Gastroesophageal sphincter (tissue), 4 donors: ENCODE measurements at places on chromosomes 16 and 17. TPM values are rescaled to one million over a fixed set of nuclear protein-coding genes. Genes with fewer than 3 reads are reported as not detected.
A peak's percentile ranks its signal among the peaks of the same experiment; 100 is the strongest.

- no peak for ATAC-seq
Measured at GRCh38 chr17:47840001-47840741, 902 bp downstream of the SCRN2 start.

DNA sequence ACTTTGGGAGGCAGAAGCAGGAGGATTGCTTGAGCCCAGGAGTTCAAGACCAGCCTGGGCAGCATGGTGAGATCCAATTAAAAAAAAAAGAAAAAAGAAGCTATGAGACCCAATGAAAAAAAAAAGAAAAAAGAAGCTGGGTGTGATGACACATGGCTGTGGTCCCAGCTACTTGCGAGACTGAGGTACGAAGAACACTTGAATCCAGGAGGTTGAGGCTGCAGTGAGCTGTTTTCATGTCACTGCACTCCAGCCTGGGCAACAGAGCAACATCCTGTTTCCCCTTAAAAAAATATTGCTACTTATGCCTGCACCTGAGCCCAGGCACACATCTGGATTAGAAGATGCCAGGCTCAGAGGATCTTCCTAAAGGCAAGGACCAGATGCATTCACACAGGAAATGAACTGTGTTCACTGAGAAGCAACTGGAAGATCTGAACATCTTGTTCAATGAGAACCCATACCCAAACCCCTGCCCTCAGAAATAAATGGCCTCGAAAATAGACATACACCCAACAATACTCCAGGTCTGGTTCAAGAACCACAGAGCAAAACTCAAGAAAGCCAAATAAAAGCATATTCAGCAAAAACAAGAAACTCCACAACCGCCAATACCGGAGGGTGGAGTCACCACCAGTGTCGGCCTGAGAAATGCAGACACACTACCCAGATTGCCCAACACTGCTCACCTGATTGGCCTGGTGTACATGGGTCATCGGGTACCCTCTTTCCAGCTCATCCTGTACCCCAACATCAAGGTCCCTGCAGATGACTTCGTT, 4.4 kb downstream of the RNF135 start:
- no peak for ATAC-seq

- no peak for ATAC-seq
Measured at GRCh38 chr16:69691980-69692911, 34.1 kb downstream of the NQO1 start.

DNA sequence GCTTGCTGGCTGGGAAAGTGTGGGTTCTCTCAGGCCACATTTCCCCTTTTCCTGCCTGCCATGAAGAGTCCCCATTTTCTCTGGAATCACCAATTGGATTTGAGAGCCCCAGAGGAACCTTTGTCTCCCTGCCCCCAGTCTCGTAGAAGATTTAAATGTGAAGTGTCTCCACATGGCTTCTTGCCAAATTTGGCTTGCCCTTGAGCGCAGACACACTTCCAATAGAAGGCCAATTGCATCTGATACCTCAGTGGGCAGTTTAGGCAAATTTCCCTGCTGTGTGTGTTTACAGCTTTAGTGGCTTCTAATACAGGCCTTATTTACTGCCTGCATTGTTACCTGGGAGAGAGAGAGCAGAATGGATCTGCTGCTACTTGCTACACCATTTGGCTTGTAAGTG, 29.7 kb downstream of the CDK5R1 start:
- ATAC-seq, result no peak

GRCh38 chr17:34178092-34178491, 77.0 kb upstream of the CCL2 start:
- ATAC-seq, result no peak

DNA sequence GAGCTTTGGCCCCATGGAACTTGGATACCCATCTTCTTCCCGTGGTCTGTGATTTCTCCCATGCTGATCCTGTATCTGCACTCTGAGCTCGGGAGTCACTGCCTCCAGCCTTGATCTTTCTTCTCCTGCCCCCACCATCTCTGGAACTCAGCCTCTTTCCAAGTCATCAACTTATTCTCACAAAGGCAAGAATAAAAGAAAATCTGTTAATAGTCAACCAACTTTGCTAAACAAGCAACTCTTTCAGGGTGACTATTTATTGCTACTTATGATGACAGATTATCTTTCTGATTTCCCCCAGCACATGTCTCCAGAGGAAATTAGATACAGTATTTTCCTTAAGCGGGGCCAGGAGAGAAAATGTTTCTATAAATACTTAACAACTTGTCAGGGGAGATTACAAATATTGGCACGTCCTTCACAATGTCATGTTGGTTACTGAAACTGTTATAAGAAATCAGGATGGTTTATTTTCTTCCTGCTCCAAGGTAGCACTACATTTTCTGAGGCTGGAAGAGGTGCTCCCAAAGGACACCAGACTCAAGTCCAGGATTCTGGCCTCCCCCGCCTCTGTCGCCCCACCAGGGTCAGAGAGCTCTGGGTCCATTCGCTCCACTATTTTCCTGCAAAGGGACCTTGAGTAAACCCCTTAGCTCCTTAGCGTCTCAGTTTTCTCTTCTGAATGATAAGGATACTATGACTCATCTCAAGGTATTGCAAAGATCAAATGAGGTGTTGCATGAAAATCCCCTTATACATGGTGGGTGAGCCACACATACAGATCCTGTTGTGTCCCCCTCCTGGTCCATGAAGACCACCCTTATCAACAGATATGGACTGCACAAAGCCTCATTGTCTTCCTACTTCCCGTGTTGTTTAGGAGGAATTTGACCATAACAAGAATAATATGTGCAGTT, 205.2 kb upstream of the WSCD1 start:
- ATAC-seq, result no peak

DNA sequence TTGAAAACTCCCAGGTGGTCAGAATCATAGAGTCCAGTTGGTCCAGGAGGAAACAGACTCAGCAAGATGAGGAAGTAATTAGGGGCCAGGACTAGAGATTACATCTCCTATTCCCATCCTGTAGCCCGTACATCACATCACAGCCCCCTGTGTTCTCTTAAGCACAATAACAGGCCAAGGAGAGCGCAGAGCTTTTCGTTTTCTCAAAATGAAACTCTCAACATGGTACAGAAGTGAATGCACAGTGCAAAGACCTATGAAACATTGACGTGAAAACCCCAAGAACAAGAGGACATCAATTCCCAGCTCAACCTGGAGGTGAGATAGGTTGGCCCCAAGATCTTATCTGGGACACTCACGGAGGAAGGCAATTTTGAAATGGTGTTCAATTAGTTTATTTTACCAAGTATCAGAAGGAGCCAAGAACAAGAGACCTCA, 9.0 kb downstream of the PIK3R5 start:
- no peak for ATAC-seq

DNA sequence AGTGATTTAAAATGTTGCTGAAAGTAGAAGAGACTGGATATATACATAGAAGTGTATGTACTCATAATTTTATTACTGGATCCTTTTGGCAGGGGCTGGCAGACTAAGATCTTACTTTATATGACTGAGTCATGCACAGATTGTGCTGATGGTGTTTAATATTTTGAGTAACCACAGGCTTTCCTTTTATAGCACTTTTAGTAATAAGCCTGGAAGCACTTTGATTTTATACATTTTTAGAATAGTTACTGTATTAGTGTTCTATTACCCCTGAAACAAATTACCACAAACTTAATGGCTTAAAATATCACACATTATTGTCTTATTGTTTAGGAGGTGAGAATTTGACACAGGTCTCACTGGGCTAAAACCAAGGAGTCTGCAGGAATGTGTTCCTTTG, 113.4 kb upstream of the CDH8 start:
- ATAC-seq, result no peak

GRCh38 chr17:77400445-77400870, 259.7 kb downstream of the SEC14L1 start:
- ATAC-seq, result peak; percentile 41

KRT23 gene
- not detected for total RNA-seq

MT4 gene
- total RNA-seq, result not detected

KRTAP4-5 gene
- not detected for total RNA-seq
